IMR-90 (cell line): ENCODE measurements at places on chromosomes 5 and 9. TPM values are rescaled to one million over a fixed set of nuclear protein-coding genes. Genes with fewer than 3 reads are reported as not detected.
A peak's percentile ranks its signal among the peaks of the same experiment; 100 is the strongest.

The PLAC8L1 gene
- total RNA-seq: not detected in 2 replicates

DNA sequence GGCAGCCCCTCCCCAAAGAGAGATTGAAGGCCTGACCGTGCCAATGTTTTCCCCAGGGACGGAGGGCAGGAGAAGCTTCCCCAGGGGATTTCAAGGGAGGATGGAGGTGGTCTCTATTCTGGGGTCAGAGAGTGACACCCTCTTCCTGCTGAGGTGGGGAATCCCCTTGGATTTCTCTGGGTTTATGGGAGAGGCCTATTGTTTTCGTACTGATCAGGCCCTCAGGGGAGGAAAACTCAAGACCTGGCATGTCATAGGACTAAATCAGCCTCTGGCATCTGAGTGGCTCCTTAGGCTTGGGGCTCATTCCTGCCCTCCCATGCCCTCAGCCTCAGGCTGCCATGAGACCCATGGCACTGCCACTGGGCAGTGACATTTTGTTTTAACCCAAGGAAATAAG lies 44.6 kb downstream of the IRF1 start:
- no peak for DNase-seq

DNA sequence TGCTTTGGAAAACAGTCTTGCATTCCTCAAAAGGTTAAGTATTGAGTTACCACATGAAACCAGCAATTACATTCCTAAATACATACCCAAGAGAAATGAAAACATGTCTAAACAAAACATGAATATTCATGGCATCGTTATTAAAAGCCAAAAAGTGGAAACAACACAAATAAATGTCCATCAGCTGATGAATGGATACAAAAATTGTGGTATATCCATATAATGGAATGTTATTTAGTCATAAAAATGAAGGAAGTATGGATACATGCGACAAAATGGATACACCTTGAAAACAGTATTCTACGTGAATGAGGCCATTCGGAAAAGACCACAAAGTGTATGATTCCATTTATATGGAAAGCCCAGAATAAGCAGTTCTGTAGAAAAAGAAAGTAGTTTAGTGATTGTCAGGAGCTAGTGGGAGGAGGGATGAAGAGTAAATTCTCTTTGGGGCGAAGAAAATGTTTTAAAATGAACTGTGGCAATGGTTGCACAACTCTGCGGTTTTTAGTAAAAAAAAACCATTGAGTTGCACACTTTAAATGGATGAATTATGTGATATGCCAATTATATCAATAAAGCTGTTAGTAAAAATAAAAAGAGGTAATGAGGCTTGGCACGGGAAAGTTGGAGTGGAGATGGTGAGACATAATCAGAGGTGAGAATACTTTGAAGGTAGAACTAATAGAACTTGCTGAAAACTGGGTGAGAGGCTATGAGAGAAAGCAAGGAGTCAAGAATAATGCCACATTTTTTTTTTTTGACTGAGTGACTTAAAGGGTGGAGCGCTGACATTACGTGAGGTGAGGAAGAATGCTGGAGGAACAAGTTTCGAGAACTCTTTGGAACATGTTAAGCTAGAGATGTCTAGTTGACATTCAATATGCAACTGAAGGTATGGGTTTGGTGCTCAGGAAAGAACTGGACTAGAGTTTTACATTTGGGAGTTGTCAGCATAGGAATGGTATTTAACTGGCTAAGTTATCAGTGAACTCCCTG lies 194.9 kb upstream of the ZNF608 start:
- no peak for DNase-seq

The PCDHA6 gene
- total RNA-seq: under 0.01 TPM in 1 of 2 replicates, not detected in the other

- peak; percentile 36 for DNase-seq
These were observed 43.3 kb downstream of the PUM3 start for GRCh38 chr9:2800394-2801179.

DNA sequence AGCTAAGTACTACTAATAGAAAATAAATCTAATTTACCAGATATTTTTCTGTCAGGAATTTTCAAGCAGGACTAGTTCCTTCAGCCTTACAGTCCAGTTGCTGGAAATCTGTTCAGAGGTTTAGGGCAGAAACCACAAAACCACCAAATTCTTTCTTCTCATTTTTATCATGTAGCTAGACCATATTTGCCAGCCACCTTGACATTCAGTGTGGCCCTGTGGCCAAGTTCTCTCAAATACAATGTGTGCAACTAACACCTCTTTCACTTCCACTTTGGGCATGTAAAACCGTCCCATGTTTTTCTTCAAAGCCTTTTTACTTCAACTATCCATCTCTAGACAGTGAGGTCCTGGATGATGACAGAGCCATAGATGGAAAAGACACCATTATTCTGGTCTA lies 1133.2 kb upstream of the CDH18 start:
- DNase-seq: no peak

The SV2C gene
- not detected in 2 replicates for total RNA-seq

- DNase-seq: no peak
These were observed 32.3 kb upstream of the CSF1R start for GRCh38 chr5:150118561-150119229.

The STK32A gene
- under 0.01 and 0.18 TPM in 2 replicates for total RNA-seq

DNA sequence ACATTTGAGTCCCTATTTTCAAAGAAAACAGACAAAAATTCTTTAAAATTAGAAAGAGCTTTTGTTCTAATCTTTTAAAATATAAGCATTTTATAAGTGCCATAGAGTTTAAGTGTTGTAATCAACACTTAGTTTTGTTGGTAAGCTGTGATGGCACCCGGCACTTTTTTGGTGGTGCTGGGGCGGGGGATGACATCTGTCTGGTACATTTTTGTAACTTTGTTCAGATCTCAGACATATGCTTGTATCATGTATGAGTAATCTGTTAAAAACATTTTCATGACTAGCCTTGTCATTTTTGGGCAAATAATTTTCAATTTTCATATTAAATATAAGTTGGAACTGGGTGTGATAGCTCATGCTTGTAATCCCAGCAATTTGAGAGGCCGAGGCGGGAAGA lies 51.7 kb downstream of the UBAP1 start:
- no peak for DNase-seq

- peak; percentile 83 for DNase-seq
These were observed 125.1 kb upstream of the SGCD start for GRCh38 chr5:156201788-156202403.

DNA sequence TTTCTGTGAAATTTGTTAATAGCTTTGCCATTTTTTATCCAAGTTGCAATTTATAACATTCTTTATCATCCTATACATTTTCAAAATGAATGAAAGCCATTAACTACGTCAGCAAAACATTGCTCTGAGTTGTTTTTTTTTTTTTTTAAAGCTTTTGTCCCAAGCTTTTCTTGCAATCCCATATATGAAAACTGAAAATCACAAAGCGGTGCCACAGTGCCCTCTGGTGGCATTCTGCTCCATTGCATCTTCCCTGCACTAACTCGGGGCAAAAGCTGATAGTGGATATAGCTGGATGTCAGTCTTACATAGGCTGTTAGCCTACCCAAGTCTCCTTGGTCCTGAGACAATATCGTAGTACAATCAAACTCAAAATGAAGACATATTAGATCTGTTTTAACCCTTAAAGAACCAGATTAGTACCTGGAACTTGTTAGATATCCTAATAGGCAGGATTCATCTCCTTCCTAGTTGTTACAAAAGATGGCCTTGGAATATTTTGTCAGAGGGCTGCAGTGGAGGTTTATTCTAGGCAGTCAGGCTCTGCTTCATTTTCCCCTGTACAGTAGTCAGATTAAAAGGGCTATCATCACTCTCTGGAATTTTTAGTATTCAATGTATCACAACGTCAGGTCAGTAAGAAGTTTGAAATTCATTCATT lies 669.9 kb downstream of the PTPRD start:
- peak; percentile 42 for DNase-seq

- peak; percentile 35 for DNase-seq
These were observed 694 bp downstream of the RMI1 start for GRCh38 chr9:83981126-83981871.

The CCNJL gene
- total RNA-seq: 2.0 and 2.8 TPM in 2 replicates

DNA sequence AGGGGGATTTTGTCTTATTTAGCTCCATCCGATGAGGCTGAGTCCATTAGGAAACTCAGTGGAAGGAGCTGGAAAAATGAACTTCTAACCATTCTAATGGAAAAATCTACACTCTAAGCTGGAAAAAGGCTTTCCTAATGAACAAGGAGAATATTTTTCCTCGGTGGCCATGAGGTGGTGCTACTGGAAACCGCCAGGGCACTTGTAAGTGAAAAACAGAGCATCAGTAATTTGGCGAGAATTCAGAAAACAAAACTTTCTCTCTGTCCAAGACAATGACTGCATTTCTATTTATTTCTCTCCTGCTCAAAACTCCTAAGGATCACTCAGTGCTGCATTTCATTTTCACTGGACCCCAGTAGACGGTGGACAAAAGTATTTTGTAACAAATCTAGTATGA lies 237.6 kb downstream of the TENT4A start:
- DNase-seq: no peak

DNA sequence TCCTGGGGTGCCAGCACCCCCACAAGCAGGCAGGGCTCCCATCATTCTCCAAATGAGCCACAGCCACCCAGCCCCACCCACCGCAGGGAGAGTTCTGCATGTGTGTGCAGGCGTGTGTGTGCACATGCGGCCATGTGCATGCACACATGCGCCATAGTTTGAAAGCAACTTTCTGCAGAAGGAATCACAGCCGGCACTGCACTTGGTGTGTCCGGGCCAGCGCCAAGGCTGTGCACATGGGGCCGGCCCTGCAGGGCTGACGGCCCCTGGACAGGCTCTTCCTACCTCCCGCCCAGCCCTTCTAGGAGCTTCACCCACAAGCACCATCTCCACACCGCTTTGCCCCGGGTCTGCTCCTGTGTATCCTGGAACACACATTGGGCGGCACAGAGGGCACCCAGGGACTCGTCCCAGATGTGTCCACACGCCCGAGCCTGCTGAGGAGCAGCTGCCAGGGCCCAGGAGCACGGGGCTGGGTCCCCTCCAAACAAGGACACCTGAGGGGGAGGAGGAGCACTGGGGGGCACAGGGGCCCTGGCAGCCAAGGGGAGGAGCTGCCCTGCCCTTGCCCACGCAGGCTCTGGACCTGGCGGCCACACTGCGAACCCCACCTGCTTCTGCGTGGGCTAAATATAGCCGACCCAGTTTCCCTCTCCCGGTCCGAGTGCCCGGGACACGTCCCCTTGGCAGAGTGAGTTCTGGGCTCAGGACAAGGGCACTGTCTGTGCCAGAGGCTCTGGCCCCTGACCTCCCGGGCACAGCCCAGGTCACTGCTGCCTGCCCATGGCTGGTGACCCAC lies 19.1 kb downstream of the TPPP start:
- no peak for DNase-seq

- DNase-seq: no peak
These were observed 279.9 kb downstream of the NSG2 start for GRCh38 chr5:174325431-174325830.

DNA sequence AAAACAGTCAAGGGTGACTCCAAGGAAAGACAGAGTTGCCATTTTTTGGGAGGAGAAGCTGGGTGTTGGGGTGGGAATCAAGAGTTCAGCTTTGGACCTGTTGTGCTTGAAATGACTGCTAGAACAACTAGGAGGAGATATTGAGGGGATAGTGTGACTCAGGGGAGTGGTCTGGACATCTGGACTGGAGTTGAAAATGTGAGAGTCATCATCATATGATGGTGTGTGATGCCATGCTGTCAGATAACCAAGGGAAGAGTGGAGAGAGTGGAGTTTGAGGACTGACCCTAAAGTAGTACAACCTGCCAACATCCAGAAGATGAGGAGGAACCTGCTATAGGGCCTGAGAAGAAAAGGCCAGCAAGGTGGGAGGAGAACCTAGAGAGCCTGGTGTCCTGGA lies 199.7 kb downstream of the ARHGEF28 start:
- peak; percentile 52 for DNase-seq

The ACSL6 gene
- not detected in 2 replicates for total RNA-seq
